Activated naive CD8-positive, alpha-beta T cell treated with anti-CD3 and anti-CD28 coated beads for 36 hours (primary cell): ENCODE measurements at places on chromosomes 7 and 10. TPM values are rescaled to one million over a fixed set of nuclear protein-coding genes. Genes with fewer than 3 reads are reported as not detected.

DNA sequence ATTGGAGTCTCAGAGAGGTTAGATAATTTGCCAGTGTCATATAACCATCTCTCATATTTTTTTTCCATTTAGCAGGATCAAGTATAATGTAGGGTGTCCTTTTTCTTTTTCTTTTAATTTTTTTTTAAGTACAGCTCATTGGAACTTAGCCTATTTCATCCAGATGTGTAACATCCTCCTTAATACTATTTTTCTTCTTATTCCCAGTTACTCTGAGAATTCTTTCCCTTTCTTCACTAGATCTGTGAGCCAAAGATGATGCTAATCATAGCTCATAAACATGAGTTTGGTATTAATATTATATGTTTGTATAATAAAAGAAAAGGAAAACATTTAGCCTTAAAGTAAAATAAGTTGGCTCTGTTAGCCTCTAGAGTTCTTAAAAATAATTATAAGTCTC is 32.8 kb downstream of the PPP1R9A start:
- no peak for DNase-seq

- DNase-seq = no peak
Measured at GRCh38 chr10:101458869-101459268, 104.9 kb downstream of the BTRC start.

DNA sequence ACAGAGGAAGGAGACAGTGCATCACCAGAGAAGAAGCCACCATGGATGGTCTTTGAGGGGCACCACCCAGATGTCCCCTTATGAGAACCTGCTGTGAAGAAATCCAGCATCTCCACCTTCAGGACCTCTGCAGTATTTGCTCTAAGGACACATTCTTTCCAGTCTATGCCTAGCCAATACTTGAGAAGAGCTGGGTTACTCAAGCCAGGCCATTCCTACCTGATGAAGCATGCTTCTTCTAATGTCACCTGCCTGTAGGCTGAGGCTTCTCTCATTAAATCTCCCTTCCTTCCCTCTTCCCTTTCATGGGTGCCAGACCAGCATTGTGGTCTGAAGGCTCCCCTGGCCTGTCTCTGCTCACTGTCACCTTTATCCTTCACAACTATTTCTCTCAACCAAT is 654.5 kb upstream of the AUTS2 start:
- DNase-seq = no peak

GRCh38 chr7:66039094-66039670 is 36.4 kb upstream of the ASL start:
- DNase-seq = no peak

DNA sequence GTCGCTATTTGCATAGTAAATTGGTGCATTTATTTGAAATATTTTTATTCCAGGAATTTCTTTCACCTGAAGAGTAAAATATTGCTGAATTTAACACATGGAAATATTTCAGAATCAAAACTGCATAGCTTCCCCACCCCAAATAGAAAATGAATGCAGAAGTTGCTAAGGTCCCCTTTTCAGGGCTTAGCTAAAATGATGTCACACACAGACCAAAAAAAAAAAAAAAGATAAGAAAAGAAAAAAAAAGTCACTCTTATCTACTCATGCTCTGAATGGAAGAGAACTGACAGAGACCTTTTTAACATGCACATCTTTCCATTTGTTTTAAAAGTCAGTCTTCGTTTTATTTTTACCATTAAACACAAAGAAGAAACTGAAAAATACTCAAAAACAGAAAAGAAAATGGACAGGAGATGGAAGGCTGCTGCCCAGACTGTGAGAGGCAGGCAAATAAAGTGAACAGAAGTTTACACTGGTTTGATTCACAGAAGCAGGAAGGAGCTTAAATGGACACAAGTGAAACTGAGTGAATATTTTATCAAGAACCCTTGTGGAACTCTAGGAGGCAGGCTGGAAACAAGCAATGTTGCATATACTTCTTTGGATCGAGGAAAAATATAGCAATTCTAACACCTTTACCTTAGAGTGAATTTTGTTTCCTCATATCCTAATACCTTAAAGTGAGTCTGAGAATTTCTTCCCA is 32.0 kb downstream of the PSMC2 start:
- no peak for DNase-seq

- DNase-seq = peak; percentile 53
Measured at GRCh38 chr10:104254493-104255310, at the start of gene GSTO1. Gene GSTO1, plus strand, starts transcription at chr10:104254892. Its CDS starts 37 bp downstream, at chr10:104254929.

DNA sequence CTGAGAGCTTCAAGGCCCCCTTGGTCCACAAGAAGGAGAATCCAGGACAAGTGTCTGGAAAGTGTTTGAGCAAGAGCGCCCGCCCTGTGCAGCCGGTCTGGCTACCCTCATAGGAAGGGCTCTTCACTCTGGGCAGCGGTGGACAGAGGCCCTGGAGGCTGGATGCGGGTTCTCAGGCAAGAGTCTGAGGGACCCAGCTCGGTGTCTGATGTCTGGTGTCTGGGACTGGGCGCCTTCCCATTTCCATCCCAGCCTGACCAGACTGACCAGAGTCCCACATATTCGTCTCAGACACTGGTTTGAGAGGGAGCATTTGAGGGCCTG is 59.8 kb downstream of the HK1 start:
- no peak for DNase-seq

DNA sequence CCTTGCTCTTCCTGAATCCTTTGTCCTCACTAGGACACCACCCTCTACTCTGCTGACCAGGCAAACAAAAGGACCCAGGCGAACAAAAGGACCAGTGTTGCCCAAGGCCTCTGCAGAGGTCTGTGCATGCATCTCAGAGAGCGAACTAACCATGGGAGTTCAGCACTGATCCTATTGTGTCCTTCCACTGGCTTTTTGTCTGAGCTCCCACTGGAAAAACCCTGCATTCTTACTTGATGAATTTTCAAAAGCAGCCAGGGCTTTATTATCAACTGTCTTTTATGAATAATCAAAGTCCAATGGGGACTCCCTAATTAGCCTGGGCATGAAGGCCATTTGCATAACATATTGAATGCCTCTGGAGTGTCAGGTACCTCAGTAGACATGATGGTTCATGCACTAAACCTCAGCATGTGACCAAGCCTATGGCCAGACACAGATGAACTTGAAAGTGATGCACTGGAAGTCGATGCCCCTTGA is 140.6 kb downstream of the KCNMA1 start:
- no peak for DNase-seq

GRCh38 chr10:21196822-21197395 is 299.8 kb upstream of the NEBL start:
- DNase-seq = no peak

- DNase-seq = no peak
Measured at GRCh38 chr7:4819560-4820404, 42.0 kb downstream of the PAPOLB start.

DNA sequence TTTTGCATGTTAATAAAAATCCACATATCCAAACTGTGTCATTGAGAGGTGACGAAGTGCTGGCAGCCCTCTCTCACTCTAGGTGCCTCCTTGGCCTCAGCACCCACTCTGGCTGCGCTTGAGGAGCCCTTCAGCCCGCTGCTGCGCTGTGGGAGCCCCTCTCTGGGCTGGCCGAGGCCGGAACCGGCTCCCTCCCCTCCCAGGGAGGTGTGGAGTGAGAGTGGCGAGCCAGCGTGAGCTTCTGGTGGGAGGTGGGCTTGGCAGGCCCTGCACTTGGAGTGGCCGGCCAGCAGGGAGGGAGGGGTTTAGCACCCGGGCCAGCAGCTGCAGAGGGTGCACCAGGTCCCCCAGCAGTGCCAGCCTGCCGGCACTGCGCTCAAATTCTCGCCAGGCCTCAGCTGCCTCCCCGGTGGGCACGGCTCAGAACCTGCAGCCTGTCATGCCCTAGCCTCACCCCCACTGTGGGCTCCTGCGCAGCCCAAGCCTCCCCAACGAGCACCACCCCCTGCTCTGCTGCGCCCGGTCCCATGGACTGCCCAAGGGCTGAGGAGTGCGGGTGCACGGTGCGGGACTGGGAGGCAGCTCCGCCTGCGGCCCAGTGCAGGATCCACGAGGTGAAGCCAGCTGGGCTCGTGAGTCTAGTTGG is 11.1 kb downstream of the YAE1 start:
- DNase-seq = no peak

DNA sequence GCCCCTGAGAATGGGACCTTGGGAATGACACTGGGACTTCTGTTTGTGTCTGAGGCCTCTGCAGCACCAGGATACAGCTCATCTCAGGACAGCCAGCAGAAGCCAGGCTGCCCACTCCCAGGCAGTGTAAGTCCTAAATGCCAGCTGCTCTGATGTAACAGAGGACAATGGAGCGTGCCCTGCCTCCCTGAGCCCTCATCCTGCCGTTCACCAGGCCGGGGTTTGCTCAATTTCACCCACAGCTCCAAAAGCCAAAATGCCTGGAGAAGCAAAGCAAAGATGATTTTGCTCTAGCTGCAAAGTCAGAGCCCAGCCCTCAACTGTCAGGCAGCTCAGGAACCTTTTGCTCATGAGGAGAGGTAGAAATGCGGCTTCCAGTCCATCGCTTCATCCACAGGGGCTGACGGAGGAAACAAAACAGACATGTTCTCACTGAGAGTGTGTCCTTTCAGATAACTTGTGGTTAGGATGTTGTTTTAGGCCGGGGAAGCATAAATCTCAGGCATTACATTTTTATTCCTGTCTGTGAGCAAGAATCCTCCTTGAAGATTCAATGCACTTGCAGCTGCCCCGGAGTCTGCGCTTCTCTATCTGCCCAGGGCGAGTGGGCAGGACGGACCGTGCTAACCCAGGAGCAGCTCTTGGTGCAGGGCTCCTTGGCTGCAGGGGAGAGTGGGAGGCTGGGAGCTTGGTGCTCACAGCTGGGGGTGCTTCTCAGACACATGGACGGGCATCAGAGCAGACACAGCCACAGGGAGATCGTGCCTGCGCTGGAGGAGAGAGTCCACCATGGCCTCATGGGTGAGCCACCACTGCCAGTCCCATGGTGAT is 83.2 kb upstream of the CHST15 start:
- no peak for DNase-seq

GRCh38 chr7:132723506-132724081 is 147.3 kb upstream of the PLXNA4 start:
- no peak for DNase-seq

GRCh38 chr10:119104654-119105015 is 722 bp downstream of the DENND10 start:
- DNase-seq = no peak

Gene HMX3
- 0.19 TPM for total RNA-seq

Gene TMEM229A
- not detected for total RNA-seq

Gene VSIR
- total RNA-seq = 41.4 TPM

Gene CD36
- total RNA-seq = not detected

Gene PROSER2
- total RNA-seq = 2.8 TPM
